ENCODE measurements at places on chromosomes 16 and 17.

- no peak for DNase-seq
Observed at GRCh38 chr17:7576432-7576937, 3.0 kb upstream of the CD68 start.

GRCh38 chr16:86946396-86946795 lies 368.0 kb downstream of the FOXL1 start:
- DNase-seq = no peak

DNA sequence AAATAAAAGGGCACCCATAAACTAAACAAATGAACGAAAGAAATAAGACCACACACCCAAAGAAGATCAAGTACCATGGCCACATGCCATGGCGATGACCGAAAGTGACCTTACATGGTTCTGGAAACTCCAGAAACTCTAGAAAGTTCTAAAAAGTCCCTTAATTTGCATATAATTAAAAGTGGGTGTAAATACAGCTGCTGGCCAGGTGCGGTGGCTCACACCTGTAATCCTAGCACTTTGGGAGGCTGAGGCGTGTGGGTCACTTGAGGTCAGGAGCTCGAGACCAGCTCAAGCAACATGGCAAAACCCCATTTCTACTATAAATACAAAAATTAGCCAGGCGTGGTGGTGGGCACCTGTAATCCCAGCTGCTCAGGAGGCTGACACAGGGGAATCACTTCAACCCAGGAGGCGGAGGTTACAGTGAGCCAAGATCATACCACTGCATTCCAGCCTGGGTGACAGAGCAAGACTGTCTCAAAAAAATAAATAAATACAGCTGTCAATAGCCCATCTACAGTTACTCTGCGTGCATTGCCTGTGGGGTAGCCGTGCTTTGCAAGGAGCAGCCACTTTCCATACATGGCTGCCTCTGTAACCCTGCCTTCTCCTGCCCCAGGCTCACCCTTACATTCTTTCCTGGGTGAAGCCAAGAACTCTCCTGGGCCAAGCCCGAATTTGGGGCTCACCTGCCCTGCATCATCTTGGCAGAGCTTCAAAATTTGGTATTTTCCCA lies 7.2 kb upstream of the ZNF778 start:
- DNase-seq = no peak

DNA sequence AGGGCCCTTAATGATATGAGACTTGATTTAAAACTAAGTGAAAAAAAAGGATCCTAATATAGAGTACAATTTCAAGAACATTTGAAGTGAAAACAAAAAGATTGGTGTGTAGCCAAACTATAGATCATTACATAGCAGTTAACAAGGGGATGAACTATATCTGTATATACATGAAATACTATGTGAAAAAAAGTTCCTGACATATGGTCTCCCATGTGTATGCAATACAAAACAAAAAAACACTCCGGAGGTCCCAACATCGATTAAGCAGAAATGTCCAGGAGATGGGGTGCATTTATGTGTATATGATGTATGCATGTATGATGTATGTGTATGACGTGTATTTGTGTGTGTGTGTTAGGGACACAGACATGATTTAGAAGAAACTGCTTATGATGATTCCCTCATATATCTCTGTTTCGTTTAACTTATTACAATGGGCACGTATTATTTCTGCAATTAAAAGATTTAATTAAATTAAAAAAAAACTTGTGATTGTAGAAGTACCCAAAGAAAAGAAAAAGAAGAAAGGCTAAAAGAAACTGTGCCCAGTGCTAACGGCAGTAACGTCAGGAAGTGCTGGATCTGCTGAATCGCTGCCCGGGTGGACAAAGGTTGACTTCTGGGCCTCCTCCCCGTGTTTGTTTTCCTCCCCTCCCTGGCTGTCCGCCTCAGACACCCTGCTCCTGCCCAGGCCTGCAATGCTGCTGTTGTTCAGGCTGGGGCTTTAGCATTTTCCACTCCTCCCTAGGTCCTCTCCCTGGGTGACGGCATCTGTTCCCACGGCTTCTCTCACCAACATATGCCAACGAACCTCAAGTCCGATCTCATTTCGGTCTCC lies 36.9 kb downstream of the TBX4 start:
- no peak for DNase-seq

GRCh38 chr17:20999841-21000532 lies 42.8 kb downstream of the USP22 start:
- no peak for DNase-seq

- no peak for DNase-seq
Observed at GRCh38 chr16:63185235-63185780, 1149.1 kb upstream of the CDH8 start.

DNA sequence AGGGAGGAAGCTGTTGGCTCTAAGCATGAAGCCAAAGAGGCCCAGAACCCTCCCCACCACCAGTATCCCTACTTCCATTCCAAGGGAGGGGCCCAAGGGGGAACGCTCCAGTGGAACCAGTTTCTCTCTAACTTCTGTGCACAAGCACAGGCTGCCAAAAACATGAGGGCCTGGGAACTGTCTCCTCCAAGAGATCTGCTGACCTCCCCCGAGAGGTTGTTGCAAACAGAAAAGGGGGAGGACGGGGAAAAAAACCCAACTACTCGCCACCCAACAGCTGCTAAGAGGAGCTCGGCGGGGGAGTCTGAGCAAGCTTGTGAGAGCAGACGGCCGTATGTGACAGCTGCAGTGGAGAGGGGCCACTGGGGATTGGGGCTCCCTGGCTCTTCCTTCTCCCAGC lies 15.7 kb upstream of the SLC35B1 start:
- DNase-seq = no peak

GRCh38 chr17:35489944-35490343 lies 41.4 kb upstream of the SLFN13 start:
- DNase-seq = no peak

- DNase-seq = no peak
Observed at GRCh38 chr16:78686601-78687000, 587.1 kb downstream of the WWOX start.

DNA sequence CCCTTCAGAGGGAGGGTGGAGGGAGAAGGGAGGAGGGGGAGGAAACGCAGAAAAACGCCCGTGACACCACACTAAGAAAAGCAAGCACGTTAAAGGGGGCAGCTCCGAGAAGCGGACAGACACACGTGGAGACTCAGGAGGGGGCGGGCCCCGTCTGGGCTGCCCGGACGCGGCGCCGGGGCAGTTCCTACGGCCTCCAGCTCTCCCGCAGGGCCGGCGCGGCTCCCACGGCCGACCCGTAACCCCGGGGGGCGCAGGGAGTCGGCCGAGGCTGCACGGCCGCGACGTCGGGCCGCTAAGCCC lies 362 bp downstream of the KLHDC4 start:
- DNase-seq = no peak

DNA sequence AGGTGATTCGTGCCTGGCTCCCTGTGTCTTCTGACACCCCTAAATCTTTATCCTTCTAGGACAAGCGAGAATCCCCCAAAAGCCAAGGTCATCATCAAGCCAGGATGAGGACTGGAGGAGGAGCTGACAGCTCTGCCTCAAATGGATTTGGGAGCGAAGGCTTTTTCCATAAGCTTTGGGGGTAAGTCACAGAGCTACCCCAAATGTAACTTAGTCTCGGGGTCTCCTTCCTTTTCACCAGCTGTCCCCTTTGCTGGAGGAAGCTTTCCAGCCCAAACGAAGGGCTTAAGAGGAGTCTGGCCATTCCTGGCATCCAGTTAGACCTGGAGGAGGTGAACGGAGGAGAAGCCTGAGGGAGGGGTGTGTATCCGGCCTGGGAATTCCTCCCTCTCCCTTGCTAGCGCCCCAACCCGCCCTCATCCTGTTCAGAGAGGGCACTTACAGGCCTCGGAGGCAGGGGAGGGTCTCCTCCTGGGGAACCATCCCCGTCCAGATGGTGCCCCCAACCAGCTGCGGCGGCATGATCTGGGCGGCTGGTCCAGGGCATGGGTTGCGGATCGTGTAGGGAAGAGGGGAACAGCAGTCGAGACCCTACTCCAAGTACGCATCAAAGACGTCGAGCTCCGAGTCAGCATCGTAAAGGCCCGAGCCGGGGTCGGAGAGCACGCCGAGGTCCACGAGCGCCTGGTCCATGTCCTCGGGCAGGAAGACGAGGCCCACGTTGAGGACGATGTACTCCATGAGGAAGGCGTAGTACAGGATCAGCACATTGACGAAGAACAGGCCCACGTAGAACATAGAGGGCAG lies 938 bp downstream of the DEXI start:
- DNase-seq = no peak

DNA sequence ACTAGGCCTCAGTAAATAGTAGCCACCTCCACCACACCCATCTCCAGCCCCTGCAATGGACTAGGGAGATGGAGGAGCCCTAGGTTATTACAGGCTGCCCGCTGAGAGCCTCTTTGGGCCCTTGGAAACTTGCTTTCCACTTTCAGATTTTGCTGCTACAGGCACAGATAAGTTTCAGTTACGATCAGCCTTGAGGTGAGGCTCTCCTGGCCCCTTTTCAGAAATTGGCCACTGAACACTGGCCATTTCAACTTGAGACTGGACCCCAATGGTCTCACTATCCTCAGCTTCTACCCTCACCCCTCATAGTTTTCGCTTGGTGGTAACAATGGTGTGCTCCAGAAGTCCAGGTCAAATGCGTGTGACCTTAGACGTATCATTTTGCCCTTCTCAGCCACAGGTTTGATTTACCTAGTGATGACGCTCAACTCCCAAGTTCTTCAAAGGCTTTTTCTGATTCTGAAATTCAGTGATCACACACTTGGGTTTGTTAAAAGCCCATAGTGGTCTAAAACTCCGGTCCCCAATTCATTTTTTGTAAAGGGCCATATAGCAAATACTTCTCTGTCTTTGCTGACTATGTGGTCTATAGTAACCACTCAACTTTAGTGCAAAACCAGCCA lies 1.0 kb downstream of the PMM2 start:
- DNase-seq = no peak

GRCh38 chr17:61135782-61136181 lies 263.9 kb upstream of the TBX2 start:
- DNase-seq = no peak

DNA sequence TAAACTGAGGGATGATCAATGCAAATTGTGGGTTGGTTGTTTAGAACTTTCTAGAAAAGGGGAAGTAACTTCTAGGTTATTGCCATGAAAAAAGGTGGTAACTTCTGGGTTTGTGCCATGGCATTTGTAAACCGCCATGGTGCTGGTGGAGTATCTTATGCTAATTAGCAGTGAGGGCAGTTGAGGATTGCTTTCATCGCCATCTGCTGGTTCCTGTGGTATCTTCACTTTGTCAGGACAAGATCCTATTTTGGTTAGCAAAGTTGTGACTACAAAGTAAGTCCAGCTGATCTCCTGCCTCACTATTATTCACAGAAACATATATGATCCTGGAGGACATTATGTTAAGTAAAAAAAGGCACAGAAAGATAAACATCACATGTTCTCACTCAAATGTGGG lies 1332.3 kb downstream of the CDH11 start:
- DNase-seq = no peak

GRCh38 chr16:54655121-54655590 lies 275.5 kb upstream of the IRX5 start:
- DNase-seq = no peak

DNA sequence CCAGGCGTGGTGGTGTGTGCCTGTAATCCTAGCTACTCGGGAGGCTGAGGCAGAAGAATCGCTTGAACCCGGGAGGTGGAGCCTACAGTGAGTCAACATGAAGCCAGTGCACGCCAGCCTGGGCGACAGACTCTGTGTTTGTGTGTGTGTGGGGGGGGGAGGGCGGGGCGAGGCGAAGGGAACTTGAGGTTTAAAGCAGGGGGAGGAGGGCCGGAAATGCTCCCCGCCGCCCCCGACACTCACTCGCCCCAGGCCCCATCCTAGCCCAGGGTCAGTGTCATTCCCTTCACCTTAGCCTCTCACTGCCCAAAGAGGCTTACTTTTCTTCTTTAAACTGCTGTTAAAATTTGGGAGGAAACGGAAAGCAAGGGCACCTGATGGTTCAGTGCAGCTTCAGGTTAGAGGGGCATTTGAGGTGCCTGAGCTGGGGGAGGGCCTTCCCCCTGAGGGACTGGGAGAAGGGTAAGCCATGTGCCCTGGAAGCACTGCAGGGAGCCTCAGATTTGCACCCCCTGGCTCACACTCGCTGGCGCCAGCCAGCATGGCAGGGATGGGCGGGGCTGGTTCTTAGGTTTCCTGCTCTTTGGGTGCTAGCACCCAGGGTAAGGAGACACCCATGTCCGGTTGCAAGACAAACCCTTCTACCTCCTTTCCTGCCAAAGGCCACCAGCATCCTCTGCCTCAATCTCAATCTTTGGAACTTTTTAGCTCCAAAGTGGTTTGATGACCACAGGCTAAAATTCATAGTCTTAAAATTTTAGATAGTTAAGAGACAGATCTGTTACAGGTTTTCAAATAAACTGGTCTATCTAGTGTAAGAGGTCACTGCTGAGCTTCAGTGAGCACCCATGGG lies 2.2 kb upstream of the LIMD2 start:
- DNase-seq = no peak

- DNase-seq = no peak
Observed at GRCh38 chr16:27966756-27967155, 96.8 kb downstream of the GSG1L start.

GRCh38 chr17:15742051-15742795 lies 10.1 kb downstream of the TBC1D26 start:
- no peak for DNase-seq

GRCh38 chr17:14011740-14012405 lies 57.4 kb upstream of the COX10 start:
- no peak for DNase-seq

DNA sequence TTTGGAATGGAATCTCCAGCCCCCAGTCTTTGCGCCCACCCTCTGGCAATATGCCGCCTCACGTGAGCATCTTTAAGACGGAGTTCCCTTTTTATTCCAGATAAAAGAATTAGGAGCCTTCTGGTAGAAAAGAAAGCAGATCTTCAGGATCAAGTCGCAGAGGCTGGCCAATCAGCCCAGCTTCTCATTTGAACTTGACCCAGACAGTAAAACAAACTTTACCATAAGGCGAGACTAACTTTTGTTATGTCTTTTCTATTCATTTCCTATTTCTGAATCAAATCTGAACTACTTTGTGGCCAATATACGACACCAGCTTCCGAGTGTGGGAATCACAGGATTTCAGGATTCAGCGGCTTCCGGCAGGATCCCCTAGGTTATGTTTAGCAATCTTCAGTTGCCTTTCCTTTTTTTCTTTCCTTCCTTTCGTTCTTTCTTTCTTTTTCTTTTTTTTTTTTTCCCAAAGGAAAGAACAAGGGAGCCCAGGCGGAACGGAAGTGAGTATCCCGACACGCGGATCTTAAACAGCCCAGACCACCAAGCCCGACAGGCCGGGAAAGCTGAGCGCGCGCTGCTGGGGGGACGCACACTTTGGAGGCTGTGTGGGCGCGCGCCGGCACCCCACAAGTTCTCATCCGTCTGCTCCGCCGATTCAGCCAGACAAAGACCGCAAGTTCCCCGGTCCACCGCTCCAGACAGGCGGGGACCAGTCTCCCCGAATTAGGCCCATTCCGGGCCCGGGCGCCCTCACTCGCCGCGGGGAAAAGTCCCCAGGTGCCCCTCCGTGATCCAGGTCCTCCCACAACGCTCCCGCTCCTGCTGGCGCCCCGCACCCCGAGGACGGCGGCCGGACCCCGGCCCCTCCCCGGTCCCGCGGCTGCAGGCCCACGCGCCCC lies 633 bp downstream of the TBC1D16 start:
- no peak for DNase-seq

GRCh38 chr17:50905460-50905803 lies 39.3 kb upstream of the TOB1 start:
- DNase-seq = no peak

- DNase-seq = no peak
Observed at GRCh38 chr16:73887911-73888310, 408.7 kb upstream of the PSMD7 start.

Data from amniotic stem cell (primary cell).